Stimulated activated naive CD4-positive, alpha-beta T cell treated with Interleukin-2 at 50 U/mL for 16 hours (primary cell): ENCODE measurements at places on chromosomes 5 and 9.

- DNase-seq = no peak
These were observed 26.2 kb downstream of the PPARGC1B start for GRCh38 chr5:149756354-149756753.

DNA sequence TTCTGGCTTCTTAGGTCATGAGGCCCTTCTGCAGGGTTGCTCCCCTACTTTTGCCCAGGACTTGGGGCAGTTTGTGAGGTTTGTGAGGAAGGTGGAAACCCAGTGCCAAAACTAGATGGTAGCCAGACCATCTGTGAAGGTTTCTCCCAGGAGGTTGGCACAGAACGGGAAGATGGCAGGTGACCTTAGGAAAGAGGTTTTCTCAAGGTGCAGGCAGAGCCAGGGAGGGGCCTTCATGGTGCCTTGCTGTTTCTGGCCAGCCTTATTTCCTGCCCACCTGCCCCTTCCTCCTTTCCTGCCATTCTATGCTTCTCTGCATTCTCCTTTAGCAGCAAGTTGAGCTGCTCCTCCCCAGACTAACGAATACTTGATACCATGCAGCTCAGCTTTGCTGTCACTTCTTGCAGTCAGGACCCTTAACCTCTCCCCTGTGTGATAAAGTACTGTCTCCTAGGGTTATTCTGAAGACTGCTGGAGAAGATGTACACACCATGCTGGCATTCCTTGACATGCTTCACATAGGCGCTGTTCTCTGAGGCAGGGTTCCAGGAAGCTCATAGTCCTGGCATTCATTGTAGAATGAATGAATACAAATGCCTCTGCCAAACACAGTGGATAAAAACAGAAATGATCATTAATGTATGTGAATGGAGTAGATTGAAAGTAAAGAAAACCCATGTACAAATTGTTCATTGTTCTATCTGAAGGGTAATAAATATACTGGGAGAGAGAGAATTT, 154.3 kb downstream of the KDM4C start:
- no peak for DNase-seq

GRCh38 chr5:142924135-142924883, 154.1 kb downstream of the ARHGAP26 start:
- DNase-seq = no peak

- DNase-seq = no peak
These were observed 355.4 kb upstream of the PDE4D start for GRCh38 chr5:60248901-60249300.

GRCh38 chr5:101977729-101978345, 318.2 kb downstream of the SLCO4C1 start:
- no peak for DNase-seq

DNA sequence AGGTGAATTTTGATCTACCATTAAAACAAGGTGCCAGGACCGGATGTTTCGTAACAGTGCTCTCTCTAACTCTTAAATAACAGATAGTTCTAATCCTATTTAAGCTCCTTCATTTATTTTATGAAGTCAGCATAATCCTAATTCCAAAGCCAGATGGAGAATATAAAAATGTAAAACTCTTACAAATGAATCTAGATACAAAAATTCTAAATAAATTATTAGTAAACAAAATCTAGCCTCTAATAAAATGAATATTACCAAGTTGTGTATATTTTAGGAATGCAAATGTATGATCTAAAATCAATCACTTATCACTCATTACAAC, 32.4 kb upstream of the IL33 start:
- DNase-seq = no peak

DNA sequence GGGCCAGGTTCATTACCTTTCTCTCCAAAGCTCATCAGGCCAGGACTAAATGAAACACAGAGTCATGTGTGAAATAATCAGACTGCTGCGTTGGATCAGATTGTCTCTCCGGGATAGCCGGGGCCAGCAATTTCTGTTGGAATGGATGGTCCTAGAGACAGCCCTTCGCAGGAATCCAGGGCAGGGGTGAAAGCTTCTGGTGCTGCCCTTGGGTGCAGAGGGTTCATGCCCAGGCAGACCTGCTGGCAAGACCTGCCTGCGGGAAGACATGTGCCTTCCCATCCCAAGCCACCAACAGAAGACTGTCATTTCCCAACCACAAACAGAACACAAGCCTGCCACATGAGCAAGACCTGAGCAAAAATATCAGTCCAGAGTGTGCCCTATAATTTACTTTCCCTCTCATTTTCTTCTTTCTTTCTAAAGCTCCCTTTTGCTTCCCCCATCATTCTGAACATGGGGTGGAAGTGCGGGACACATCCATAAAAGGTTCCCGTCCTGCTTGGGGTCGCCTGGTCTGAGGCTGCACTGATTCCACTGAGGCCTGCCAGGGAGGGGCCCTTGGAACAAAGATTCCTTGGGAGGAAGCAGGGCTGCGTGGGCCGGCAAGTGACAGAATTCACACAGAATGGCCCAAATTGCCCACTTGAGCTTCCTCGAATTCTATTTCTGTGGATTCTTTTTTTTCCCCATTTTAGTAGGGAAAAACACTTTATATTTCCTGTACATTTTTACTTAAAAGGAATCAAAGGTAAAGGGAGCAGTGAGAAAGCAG, 57.3 kb downstream of the UBE2QL1 start:
- no peak for DNase-seq

- DNase-seq = no peak
These were observed 348.3 kb downstream of the ICE1 start for GRCh38 chr5:5770825-5771224.

DNA sequence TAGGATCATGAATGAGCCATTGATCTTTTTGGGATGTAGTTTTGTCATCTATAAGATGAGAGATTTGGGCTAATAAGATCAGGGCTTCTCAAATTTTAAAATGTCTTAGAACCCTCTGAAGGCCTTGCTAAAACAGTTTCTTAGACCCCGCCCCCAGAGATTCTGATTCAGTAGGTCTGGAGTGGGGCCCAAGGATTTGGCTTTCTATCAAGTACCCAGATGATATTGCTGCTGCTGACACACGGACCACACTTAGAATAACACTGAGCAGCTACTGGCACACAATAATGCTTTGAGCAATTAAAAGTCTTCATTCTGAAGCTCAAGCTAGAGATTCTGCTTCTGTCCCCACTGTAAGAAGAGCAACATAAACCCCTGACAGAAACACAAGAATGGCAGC, 216.7 kb downstream of the SMARCA2 start:
- no peak for DNase-seq

DNA sequence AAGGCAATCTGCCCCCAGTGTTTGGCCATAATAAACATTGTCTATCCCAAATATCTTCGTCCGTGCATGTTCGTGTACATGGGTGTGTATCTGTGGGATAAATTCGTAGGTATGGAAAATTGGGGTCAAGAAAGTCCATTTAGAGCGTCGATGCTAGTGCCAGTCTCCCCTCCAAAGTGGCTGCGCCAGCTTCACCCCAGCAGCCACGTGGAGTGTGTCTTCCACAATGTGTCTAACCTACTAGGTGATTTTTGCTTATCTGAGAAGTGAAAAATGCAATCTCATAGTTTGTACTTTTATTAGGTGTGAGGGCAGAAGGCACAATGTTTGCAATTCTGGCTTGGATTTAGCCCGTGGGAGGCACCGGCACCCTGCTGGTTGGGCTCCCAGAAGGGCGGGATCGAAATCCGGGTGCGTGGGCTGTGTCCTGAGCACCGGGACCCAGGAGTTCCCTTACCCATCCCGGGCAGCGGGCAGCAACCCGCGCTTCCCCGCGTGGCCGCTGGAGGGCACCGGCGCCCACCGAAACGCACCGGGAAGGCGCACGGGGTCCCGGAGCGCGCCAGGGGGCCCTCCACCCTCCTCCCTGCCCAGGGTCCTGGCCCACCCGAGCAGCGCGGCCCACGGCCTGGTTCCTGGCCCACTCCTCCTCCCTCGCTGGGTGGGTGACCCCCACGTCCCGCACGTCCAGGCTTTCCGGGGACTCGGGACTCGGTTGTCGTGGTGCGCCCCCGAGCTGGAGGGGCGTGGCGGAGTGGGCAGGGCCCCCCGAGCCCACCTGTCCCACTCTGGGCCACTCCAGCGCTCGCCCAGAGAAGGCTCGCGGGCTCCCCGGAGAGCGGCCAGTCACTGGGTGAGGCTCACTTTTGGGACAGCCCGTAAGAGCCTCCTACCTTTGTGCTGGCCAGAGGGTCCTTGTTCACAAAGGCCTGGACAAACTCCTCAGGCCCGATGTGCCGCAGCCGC, 55.4 kb upstream of the RNF130 start:
- no peak for DNase-seq

- no peak for DNase-seq
These were observed 8.9 kb downstream of the CDC42SE2 start for GRCh38 chr5:131272724-131273123.

DNA sequence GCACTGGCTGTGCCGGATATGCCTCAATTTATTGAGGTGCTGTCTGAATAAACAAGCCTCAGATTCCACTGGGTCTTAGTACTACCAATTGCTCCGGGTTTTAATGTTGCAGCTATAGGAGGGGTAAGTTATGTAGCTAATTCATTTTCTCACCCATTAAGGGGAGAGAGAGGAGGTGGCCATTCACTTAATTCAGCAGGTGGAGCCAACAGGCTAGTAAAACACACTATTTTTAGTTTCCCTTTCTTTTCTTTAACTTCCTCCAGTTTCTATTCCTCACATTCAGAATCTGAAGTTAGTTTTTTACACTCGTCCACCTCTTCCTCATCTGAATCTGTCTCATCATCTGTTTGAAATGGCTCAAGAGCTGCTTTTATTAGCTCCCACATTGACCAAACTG, 105.6 kb upstream of the CDH10 start:
- DNase-seq = no peak

DNA sequence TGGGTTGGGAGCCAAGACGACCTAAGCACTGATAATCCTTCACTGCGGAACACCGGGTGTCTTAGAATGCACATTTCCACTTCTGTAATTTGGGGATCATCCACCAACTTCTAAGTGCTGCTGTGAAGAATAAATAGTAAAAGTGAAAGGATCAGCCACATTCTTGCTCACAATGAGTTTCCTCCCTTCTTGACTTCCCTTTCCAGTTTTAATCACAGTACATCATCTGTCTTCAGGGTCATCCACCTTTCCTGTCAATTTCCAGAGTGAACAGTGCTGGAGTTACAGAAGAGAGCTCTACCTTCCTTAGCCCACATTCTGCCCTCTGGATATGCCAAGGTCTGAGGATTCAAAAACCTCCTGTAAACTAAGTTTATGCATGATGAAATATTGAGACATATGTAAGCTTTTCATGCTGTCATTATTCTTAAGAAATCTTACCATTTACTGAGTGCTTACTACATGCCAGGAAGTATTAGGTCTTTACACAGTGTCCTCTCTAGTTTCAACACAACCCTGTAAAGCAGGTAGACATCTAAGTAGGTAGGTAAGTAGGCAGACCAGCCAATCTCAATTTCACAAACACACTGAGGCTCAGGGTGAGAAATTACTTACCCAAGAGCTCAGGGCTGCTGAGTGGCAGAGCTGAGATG, 105.2 kb downstream of the CDK5RAP2 start:
- no peak for DNase-seq

- DNase-seq = no peak
These were observed 588.3 kb downstream of the BNC2 start for GRCh38 chr9:16282216-16282615.

DNA sequence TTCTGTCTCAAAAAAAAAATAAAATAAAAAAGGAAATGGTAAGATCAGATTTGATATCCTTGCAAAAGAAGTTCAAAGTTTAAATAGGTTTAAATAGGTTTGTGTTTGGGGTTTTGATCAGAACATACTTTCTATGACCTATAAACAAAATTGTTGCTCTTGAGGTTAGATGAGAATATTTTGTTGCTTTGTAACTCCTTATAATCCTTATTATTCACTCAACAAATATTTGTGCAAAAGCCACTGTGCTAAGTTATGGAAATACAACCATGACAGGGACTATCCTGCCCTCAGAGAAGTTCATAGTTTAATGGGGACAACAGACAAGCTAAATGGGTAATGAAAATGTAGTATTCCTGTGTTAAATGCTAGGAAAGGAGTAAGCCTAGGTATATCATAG, 71.5 kb downstream of the INVS start:
- DNase-seq = no peak

GRCh38 chr5:170563824-170564567, 60.2 kb downstream of the KCNIP1 start:
- no peak for DNase-seq
